HEK293T (cell line): ENCODE measurements at places on chromosomes 3 and 15.

DNA sequence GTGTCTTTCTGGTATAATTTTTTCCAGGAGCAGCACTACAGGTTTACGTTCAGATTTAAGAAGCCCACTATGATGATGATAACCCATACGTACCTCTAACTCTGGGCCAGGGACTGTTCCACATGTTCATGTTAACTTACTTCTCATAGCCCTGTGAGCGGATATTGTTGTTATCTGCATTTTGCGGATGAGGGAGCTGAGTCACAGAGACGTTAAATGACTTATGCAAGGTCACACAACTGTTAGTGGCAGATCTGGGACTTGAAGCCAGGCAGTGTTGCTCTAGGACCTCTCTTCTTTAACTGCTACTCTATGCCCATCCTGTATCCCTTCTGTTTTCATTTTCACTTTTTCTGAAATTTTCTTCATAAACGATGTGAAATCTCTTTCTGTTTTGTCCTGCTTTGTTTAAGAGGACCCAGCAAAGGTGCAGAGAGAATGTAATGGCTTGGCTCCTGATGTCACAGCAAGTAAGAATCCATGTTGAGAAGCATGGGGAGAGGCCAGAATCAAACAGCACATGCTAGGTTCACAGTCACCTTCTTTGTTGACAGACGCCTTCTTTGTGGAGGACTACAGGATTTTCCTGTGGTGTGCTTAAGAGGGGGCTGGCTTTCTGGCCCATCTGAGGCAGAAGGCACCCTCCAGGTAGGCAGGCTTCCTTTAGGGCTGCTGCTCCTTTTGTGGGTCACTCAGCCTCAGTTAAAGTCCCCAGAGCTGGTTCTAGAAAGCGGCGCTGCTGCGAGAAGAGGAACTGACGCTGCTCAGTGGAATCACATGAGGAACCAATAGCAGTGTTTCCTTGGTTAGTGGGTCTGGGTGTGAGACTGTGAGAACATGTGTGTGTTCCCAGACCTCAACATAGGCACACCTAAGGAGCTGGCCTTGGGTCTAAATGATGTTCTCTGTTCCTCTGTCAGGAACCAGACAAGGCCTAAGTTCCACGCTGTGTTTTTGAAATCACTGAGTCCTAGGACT is 121.6 kb downstream of the TMEM108 start:
- DNase-seq: no peak

- no peak for DNase-seq
These were observed 12.8 kb upstream of the SH3BP5 start for GRCh38 chr3:15345066-15345607.

GRCh38 chr3:153070511-153070868 is 91.5 kb upstream of the RAP2B start:
- no peak for DNase-seq

GRCh38 chr15:98442901-98443300 is 205.4 kb upstream of the IGF1R start:
- no peak for DNase-seq

- no peak for DNase-seq
These were observed 276.7 kb downstream of the CNTN4 start for GRCh38 chr3:2375376-2375775.

GRCh38 chr15:85872125-85872524 is 77.4 kb upstream of the KLHL25 start:
- DNase-seq: no peak

DNA sequence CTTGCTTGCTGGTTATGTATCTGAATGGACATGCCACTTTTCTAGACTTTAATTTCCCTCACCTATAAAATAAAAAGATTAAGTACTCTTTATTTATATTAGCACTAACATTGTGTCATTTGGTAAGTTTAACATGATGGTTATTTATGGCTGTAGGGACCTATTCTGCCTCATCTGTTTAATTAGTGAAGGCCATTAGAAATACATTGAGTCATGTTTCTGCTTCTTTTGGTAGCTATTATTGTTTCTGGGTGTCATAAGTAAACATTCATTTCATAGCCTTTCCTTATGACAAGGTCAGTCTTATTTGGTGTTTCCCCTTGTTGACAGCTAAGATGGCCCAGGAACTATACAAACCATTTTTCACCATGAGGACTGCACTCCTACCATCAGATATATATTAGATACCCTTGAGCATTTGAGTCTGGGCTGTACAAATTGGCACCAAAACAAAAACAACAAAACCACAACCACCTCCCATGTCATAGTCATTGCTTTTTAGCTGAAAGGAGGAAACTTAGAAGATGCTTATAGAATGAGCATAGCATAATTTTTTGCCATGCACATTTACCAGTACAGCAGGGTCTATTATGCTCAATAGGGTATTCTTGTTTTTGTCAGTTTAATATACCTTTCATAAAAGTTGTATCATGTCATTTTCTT is 39.3 kb downstream of the SRP14 start:
- DNase-seq: no peak

DNA sequence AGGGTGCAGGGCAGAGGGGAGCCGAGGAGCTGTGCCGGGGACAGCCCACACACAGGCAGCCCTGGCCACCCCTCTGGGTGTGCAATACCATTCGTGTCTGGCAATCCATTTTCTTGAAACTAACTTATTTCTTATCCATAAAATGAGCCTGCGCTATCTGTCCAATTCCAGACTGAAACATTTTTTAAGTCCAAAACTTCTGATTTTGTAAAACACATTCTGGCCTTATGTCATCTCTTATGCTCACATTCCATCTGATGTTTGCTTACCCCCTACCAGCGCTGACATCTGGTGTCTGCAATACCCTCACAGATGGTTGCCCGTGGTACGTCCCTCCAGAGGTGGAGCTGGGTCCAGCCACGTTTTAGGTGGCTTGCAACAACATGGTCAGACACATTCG is 31.8 kb downstream of the PCSK6 start:
- no peak for DNase-seq

DNA sequence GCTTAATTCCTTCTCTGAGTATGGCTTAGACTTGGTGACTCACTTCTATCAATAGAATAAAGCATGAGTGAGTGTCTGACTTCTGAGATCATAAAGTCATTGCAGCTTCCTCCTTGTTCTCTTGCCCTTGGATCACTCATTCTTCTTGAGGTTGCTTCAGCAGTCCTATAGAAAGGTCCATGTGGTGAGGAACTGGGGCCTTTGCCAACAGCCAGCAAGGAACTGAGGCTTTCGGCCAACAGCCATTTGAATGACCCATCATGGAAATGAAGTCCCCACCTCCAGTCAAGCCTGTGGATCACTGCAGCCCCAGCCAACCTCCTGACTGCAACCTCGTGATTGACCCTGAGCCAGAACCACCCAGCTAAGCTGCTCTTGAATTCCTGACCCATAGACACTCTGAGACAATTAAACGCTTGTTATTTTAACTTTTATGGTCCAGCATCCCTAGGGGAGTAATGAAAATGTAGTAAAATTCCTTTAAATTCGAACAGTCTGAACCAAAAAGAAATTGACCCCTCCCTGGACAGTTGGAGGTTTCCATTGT is 84.5 kb downstream of the WDR76 start:
- no peak for DNase-seq

GRCh38 chr3:178663201-178663934 is 127.1 kb downstream of the KCNMB2 start:
- DNase-seq: no peak

GRCh38 chr3:154126651-154127050 is 5.5 kb downstream of the ARHGEF26 start:
- DNase-seq: no peak

DNA sequence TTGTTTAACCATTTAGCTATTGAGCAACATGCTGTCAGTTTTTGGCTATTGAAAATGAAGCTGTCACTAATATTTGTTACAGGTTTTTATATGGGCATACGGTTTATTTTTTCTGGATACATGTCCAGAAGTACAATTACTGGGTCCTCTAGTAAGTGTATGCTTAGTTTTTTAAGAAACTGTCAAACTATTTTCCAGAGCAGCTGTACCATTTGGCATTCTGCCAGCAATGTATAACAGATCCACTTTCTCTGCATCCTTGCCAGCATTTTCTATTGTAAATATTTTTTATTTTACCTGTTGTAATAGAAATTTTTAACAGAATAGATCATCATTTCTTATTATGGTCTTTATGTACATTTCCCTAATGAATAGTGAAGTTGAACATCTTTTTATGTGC is 658.8 kb downstream of the EDEM1 start:
- DNase-seq: no peak

GRCh38 chr15:54803134-54803808 is 393.5 kb downstream of the RSL24D1 start:
- DNase-seq: no peak

GRCh38 chr3:127352612-127353011 is 64.8 kb upstream of the PRR20G start:
- no peak for DNase-seq

DNA sequence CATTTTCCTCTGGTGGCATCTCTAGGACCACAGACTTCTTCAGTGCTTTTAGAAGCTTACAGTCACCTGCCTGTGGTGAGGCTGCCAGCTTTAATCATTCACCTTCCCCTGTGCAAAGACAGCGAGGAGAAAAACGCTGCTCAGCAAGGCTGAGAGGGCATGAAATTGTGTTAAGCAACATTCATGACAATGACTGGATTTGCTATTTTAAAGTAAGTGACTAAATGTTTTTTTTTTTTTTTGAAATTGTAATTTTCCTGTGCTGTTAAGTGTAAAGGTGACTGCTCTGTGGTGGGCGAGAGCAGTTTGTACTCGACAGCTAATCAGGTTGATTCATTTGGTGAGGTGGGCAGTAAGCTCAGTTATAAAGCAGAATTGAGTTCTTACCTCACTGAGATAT is 240.4 kb downstream of the NSUN3 start:
- DNase-seq: no peak

DNA sequence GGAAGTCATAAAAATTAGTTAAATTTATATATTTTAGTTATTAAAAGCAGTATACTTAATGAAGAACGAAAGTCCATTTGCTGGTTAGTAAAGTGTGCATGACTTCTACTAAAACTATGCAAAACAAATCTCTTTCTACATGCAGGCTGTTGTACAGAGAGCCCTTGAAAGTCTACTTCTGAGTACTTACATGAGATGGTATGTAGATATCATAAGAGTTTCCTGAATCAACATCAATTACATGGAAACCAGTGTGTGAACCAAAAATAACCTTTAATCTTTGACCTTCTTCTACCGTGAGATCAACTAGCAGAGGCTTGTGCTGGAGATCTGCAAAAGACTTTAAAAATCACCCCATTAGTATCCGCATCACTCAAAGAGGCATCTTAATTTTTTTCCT is 42.1 kb upstream of the SLC2A2 start:
- no peak for DNase-seq

GRCh38 chr3:170154569-170155143 is 26.9 kb downstream of the PHC3 start:
- DNase-seq: no peak

DNA sequence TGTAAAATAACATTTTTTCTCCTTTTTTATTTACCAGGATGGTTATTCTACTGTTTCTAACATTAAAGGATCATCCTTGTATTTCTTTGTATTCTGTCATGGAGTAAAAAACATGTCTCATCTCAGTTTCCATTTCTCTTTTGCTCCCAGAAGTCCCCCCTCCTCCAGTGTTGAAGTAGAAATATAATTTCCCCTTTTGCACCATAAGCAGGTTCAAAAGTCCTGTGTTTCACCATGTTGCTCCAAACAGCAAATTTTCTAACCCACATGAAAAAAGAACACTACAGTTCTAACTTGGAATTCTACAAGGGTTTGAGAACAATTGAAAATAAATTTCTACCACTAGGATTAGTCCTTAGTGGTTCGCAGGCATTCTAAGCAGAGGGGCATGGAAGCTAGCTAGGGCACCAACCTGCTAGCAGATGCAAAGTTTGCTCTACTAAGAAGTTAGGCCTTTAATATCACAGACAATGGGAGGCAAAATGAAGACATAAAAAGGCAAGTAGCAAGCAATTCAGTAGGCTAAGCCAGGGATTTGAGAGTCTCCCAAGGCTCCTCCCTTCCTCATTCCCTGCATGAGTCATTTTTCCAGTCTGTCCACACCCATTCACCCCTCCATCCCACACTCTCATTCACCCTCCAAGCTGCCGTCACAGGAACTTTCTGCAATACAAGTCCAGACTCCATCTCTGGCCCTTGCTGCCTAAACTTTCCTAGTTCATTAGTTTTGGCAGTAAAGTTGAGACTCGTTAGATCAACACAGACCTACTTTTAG is 2.3 kb upstream of the MBNL1 start:
- DNase-seq: peak; percentile 26

GRCh38 chr3:7576071-7576470 is 715.2 kb downstream of the GRM7 start:
- no peak for DNase-seq

DNA sequence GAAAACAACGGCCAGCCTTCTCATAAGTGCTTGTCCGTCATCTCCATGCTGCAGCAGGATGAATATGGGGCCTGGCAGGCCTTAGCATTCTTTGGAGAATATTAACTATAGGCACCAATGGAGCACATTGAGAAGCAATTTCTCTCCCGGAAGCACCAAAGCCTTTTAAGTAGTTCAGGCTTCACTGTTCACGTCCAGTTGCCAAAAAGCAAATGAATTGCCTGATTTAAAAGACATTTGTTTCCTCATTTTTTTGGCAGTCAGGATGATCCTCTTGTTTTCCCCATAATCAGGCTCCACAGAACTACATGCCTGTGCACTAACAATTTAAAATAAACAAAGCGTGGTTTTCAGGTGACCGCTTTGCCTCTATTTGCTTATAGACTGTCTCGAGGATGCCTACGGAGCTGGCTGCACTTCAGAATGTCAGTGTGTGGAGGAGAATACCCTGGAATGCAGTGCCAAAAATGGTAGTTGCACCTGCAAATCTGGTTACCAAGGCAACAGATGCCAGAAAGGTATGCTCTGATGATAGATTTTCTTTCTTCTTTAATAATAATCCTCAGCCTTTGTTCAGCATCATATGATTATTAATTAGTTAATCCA is 725.2 kb upstream of the GOLIM4 start:
- no peak for DNase-seq

DNA sequence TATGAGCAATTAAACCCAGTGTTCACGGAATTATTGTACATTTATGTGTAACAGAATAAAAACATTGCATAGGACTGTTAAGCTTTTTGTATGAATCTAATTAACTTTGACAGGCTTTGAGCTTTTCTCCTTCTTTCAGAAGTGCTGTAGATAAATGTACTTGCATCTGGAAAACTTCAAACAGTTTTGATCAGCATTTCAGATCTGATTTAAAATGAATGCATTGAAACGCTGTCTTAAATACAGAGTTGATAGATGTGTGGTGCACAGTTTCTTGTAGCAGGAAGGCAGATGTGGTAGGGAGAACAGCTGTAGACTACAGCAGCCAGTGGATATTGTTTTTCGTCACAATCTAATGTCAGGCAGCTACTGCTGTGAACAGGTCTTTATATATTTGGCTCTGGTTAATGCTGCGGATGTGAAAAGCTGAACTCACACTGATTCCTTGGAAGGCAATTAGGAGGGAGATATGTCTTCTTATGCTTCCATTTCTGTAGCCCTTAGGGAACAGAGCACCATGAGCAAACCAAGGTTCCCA is 193.8 kb upstream of the GOLIM4 start:
- DNase-seq: no peak

GRCh38 chr3:119964294-119964693 is 130.0 kb downstream of the GSK3B start:
- no peak for DNase-seq

- DNase-seq: no peak
These were observed 100.0 kb upstream of the DLG1 start for GRCh38 chr3:197398286-197398878.

GRCh38 chr15:58444658-58445332 is 13.0 kb downstream of the LIPC start:
- DNase-seq: no peak
